ENCODE measurements at places on chromosomes 11 and 22. TPM values are rescaled to one million over a fixed set of nuclear protein-coding genes. Genes with fewer than 3 reads are reported as not detected.

DNA sequence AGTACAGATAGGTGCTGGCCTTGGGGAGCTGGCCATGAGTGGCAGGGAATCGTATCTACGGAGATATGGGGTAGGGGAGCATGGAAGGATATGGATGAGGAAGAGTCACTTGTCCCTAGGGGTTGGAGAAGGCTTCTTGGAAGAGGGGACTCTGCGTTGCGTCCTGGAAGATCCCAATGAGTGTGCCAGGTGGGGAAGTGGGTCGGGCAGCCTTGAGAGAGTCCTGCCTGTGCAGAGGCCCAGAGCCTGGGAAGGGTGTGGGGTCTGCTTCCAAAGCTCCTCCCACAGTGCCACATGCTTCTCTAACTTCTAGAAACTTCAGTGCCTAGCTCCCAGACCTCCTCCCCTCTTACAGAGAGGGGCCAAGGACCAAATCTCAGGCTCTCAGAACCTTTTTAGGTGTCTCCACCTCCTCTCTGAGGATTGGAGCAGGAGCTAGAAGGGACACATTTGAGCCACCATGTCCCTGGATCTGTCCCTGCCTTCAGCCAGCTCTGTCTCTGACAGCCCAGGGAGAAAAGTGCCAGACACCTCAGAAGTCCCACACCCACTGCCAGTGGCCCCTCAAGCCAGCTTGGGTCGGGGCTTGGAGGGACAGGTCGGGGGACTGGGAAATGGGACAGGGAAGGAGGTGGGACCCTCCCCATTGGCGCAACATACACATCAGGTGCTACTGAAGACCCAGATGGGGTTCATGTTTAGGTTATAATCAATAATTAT is 11.0 kb downstream of the RHBDD3 start:
- DNase-seq = no peak

GRCh38 chr22:21951931-21952465 is 650 bp downstream of the PPM1F start:
- peak; percentile 39 for DNase-seq

The TANGO2 gene
- total RNA-seq = 21.8 TPM

The OR4D5 gene
- total RNA-seq = 0.53 TPM

- no peak for DNase-seq
Observed at GRCh38 chr11:45725776-45726492, 60.5 kb upstream of the CHST1 start.

The CLDN5 gene
- total RNA-seq = not detected

- DNase-seq = no peak
Observed at GRCh38 chr11:8156877-8157276, 11.9 kb downstream of the RIC3 start.

- no peak for DNase-seq
Observed at GRCh38 chr22:27686534-27686933, 115.0 kb downstream of the MN1 start.

DNA sequence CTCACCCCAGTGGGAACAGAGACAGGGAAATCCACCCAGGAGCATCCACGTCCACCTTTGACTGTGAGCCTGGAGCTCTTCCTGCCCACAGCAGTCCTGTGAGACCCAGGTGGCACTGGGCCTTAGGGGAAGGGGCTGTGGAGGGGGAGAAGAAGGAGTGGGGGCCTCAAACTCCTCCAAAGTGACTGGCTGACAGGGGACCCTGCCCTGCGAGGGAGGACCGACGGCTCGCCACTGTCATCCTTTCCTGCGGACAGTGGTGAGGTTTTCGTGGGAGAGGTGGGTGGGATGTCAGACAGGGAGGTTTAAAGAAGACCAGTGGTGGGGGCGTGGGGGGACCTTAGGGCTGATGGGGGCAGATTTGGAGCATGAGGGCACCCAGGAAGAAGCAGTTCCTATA is 92.5 kb upstream of the LMO1 start:
- no peak for DNase-seq

The KCNA4 gene
- total RNA-seq = 0.27 TPM

The OSM gene
- not detected for total RNA-seq

GRCh38 chr11:13776134-13776815 is 107.8 kb downstream of the FAR1 start:
- DNase-seq = no peak

- no peak for DNase-seq
Observed at GRCh38 chr22:46514592-46515207, 22.7 kb downstream of the CELSR1 start.

The HBG2 gene
- total RNA-seq = not detected

- no peak for DNase-seq
Observed at GRCh38 chr11:92332986-92333385, 108.4 kb downstream of the FAT3 start.

The HSCB gene
- 18.5 TPM for total RNA-seq

- DNase-seq = no peak
Observed at GRCh38 chr11:134278356-134278755, 2.2 kb downstream of the GLB1L3 start.

DNA sequence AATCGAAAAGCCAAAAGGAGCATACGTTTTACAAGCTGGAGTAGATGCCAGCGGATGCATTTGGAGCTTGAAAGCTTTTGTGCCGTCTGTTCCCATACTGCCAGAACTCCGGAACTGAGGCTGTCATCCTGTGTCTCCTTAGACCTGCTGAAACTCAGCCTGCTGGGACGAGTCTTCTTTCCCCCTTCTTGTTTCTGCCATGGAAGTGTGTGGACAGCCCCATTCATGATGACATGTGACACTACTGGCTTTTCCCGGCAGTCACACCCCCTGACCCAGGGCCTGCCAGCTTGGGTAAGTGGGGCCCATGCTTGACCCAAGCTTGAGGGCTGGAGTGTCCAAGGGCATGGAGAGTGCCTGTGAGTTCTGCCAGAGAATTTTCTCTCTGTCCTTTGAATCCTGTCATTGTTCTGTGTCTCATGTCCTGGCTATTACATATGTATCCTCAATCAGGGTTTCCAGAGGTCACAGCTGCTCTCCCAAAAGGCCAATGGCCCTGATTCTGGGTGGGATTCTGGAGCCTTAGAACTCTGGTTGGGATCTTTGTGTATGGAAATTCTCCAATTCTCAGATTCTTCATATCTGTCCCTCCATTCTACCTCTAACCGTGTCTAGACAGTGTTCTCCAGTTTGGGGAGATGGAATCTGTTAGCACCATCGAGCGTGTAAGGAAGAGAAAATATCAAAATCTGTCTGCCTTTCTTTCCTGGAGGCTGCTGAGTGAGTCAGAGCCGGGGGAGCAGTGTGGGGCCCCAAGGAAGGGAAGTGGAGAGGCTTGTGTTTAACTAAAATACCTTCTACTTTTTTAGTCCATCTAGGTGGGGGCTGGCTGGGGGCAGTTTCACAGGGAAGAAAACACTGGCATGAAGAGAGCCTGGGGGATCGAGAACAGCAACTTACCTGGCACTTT is 73.2 kb downstream of the KIAA1671 start:
- DNase-seq = no peak

GRCh38 chr11:56705784-56706396 is 7.0 kb downstream of the OR9G1 start:
- DNase-seq = no peak

DNA sequence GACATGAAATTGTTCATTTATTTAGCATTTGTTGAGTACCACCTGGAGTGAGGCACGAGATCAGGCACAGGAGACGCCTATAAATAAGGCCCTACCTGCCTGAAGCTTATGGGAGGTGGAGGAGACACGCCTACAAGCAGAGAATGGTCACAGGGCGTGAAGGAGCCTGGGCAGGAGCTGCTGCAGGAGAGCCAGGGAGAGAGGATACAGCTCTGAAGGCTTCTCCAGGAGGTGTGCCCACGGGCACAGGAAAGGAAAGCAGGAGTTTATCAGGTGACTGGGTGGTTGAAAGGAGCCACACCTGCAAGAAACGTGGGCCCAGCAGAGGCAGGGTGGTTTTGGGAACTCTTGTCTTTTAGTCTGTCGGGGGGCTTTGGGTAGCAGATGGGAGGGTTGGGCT is 70.3 kb downstream of the BMAL1 start:
- DNase-seq = no peak

The OR5A1 gene
- not detected for total RNA-seq

The PDE3B gene
- 29.7 TPM for total RNA-seq

DNA sequence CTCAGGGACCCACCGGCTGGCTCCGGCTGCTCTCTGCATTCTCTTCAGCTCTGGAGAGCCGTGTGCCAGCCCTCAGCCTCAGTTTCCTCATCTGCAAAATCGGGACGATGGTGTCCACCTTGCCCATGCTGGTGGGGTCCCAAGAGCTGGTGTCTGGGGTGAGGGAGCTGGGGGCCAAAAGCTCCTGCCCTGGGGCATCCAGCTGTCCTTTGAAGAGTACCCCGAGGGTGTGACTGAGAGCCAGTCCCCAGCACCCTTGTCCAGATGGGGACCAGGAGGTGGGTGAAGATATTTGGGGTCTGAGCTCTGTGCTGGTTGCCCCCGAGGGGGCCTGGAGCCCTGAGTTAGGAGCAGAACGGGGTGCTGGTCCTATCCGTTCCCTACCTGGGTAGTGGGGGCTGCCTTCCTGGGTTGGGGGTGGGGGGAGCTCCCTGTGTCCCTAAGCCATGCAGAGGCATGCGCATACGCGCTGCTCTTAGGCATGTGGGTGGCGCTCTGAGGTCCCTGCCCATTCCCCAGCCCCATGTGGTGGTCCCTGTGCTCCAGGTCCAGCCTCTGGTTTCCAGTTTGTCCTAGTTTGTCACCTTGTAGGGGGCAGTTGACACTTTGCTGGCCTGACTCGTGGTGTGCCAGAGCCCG is 4.9 kb downstream of the LRP5 start:
- DNase-seq = no peak

GRCh38 chr11:74248469-74248868 is 63.0 kb downstream of the P4HA3 start:
- DNase-seq = no peak

The UPK3A gene
- 0.57 TPM for total RNA-seq

The PDGFB gene
- 6.7 TPM for total RNA-seq

GRCh38 chr22:45783021-45783420 is 111.4 kb downstream of the ATXN10 start:
- DNase-seq = no peak

GRCh38 chr11:61362542-61362875 is 335 bp downstream of the TMEM138 start:
- DNase-seq = no peak

DNA sequence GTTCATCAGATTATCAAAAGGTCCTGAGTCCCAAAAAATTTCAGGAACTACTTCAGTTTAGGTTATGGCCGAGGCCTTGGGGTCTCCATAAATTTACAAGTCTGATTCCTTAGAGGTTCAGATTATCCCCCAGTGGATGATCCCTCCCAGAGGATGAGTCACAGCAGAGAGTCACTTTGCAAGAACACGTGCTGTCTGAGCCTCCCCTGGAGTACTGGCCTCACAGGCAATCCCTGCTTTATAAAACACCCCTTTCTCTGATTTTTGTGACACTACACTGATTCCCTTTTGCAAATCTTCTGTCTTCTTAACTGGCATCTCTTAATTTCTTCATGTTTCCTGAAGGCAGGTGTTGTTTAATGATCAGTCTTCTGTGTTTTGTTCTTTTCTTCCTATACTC is 45.3 kb downstream of the CCDC34 start:
- DNase-seq = no peak

The OR8G1 gene
- total RNA-seq = not detected

GRCh38 chr11:9150501-9150900 is 59.1 kb upstream of the SCUBE2 start:
- DNase-seq = no peak
